ENCODE measurements at places on chromosomes 13 and 19.

DNA sequence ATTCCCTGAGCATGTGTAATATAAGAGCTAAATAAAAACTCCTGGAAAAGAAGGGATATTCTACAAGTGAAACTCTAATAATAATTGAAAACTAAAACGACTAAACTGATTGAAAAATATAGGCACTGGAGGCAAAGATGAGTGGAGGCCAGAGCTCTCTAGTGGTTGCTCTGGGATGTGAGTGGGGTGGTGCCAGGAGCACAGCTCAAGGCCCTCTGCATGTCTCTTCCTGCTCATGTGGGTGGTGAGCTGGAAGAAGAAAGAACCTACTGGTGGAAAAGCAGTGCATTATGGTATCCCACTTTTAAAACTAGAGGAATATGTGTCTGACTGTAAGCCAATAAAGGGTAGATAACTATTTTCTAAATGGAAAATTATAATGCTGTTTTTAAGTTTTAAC is 15.8 kb upstream of the ARHGEF7 start:
- no peak for DNase-seq

- DNase-seq = no peak
These were observed 680 bp downstream of the LIG4 start for GRCh38 chr13:108214441-108215271.

GRCh38 chr19:48448563-48448962 is 2.8 kb downstream of the GRWD1 start:
- no peak for DNase-seq

DNA sequence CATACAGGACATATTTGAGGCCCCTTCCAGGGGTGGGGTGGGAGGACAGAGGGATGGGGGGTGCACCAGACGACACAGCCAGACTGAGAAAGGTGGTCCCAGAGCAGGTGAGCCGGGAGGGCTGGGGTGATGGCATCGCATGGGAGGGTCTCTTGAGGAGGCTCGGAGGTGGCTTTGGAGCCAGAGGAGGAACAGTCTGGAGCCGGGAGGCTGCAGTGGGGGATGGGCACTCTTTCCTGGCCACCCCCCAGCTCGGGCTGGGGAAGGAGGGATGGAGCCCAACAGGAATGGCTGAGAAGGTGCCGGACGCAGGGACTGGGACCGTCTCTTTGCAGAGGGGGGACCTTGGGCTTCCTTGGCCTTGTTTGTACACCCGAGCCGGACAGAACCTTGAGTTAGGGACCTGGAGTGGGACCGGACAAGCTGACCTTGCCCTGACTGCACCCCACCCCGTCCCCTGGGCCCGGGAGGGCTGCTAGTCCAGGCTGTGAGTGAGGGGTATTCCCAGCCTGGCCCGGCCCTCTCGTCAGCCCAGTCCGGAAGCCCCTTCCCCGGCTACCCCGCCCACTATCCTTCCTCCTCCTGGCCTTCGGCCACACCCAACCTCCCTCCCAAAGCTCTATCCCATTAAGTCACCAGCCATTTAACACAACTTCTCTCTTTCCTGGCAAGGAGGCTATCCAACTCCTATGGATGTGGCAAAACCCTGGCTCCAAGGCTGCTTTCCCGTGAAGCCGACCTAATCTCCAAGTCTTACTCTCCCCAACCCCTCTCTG is 816 bp upstream of the TBXA2R start:
- DNase-seq = no peak

DNA sequence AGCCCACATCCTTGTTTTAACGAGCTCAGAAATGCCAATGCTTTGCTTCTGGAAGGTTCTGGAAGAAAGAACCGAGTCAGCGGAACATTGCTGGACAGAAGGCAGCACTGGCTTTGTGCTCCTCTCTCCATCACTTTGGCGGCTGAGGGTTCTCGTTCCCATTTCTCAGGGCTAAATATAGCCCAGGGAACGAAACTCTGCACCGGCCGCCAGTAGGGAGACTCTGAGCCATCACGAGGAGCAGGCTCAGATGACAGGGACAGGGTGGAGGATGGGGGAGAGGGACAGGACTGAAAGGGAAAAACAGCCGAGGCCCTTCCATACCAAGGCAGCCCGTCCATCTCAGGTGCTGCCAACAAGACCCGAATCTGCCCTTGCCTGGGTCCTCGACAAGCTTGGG is 166.4 kb downstream of the CACNA1A start:
- no peak for DNase-seq

- DNase-seq = no peak
These were observed 14.0 kb downstream of the IRGC start for GRCh38 chr19:43729919-43730318.

DNA sequence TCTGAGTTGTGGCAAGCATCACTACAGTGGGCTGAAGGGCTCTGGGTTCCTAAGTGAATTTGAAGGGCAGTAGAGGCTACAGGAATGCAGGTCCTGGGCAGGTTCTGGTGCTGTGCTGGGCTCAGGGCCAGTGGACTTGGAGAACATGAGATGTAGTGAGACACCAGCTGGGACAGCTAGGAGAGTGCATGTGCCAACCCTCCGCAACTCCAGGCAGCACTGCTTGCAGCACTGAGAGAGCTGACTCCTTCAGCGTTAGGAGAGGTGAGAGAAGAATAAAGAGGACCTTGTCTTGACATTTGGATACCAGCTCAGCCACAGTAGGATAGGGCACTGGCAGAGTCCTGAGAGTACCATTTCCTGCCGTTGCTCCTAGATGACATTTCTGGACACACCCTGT is 739.9 kb upstream of the PRR20A start:
- no peak for DNase-seq

- no peak for DNase-seq
These were observed 55.1 kb downstream of the DIAPH3 start for GRCh38 chr13:60108589-60108988.

DNA sequence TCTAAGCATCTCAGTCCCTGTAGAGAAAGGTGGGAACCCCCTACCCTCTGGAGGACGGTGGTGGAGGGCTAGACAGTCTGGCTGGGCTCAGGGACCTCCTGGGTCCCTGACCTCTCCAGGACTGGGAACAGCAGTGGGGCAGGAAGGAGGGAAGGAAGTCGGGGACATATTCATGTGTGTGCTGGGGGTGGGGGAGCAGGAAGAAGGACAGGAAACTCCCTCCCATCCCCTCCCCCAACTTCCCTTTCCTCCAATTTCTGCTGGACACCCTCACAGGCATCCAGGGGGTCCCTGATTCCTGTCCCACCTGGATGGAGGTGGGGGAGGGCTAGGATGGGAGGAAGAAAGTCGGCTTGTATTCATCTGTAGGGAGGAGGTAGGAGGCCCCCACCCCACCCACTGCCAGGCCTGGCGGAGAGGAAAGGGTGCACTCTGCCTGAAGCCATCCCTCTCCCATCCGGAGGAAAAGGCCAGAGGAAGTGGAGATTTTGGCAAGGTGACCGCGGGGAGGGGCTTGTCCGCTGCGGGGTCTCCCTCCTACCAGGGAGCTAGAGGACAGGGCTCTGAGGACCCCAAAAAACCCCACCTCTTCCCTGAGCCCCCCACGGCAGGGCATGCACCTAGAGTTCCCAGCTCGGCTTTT is 2.3 kb downstream of the NOVA2 start:
- no peak for DNase-seq

- DNase-seq = no peak
These were observed 242.6 kb upstream of the RFC3 start for GRCh38 chr13:33575378-33575777.

- no peak for DNase-seq
These were observed 552.5 kb downstream of the TBC1D4 start for GRCh38 chr13:74929436-74929835.

GRCh38 chr13:53398051-53398450 is 369.4 kb downstream of the OLFM4 start:
- no peak for DNase-seq

GRCh38 chr13:43295321-43295720 is 271.9 kb downstream of the DNAJC15 start:
- DNase-seq = no peak

DNA sequence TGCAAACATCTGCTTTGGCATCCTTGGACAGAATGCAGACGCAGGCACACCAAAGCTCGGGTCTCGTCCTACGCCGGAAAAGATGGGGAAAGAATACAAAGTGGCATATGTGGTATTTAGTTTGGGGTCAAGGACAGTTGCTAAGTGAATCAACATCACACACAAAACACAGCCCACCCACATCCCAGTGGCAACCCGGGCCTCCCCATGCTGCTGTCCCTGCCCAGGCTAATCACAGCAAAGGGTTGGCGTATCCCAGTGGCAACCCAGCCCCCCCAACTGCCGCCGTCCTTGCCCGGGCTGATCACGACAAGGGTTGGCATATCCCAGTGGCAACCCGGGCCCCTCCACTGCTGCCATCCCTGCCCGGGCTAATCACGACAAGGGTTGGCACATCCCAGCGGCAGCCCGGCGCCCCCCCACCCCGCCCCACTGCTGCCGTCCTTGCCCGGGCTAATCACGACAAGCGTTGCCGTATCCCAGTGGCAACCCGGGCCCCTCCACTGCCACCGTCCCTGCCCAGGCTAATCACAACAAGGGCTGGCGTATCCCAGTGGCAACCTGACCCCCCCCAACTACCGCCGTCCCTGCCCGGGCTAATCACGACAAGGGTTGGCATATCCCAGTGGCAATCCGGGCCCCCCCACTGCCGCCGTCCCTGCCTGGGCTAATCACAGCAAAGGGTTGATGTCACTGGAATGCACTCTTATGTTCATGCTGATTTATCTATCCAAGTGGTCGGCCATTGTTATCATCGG is 167.8 kb upstream of the SOX1 start:
- no peak for DNase-seq

- DNase-seq = no peak
These were observed 36.6 kb downstream of the SERTM1 start for GRCh38 chr13:36710396-36710795.

- DNase-seq = no peak
These were observed 5.6 kb downstream of the MAN2B1 start for GRCh38 chr19:12660980-12661379.

DNA sequence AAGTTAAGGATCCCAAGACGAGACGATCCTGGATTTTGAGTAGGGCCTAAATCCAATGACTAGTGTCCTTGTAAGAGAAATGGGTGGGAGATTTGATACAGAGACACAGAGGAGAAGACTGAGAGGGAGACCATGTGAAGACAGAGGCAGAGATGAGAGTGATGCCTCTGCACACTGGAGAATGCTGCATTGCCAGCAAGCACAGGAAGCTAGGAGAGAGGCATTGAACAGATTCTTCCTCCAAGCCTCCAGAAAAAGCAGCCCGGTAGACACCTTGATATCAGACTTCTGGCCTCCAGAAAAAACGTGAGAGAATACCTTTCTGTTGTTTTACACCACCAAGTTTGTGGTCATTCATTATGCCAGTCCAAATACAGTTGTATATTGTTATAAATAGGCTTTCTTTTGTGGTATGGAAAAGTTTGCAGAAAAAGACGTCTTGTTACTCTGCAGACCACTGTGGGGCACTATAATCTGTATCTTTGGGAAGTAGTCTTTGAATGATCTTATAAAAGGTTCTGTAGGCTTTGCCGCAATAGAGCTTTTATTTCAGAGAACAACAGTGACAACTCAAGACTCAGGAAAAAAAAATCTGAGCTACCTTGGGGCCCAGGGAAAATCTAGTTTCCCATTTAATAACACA is 17.9 kb upstream of the RFC3 start:
- no peak for DNase-seq

GRCh38 chr13:41666644-41667043 is 209.3 kb downstream of the RGCC start:
- DNase-seq = no peak

DNA sequence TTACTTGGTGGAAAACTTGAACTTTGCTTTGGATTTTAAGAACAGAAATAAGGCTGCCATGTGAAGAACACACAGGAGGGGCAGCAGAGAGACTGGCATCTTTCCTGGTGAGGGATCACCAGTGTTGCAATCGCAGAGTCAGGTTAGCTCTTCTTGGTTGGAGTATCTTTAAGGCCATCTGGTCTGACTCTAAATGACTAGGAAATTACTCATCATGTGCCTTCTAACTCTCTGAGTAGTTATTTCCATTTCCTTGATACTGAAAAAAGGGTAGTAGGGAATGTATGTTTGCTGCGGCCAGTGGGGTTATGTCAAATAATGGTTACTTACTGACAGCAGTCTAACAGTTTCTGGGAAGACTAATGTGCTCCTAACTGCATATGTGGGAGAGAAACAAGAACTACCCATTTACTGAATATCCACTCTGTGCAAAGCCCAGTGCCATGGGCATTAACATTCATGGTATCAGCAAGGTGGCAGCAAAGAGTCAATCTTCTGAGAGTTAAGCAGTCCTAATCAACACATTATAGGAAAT is 122.1 kb downstream of the COG6 start:
- no peak for DNase-seq

DNA sequence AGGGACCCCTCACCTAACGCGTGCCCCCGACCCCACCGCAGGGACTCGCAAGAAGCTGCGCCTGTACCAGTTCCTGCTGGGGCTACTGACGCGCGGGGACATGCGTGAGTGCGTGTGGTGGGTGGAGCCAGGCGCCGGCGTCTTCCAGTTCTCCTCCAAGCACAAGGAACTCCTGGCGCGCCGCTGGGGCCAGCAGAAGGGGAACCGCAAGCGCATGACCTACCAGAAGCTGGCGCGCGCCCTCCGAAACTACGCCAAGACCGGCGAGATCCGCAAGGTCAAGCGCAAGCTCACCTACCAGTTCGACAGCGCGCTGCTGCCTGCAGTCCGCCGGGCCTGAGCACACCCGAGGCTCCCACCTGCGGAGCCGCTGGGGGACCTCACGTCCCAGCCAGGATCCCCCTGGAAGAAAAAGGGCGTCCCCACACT is 4.7 kb upstream of the MYBPC2 start:
- no peak for DNase-seq

DNA sequence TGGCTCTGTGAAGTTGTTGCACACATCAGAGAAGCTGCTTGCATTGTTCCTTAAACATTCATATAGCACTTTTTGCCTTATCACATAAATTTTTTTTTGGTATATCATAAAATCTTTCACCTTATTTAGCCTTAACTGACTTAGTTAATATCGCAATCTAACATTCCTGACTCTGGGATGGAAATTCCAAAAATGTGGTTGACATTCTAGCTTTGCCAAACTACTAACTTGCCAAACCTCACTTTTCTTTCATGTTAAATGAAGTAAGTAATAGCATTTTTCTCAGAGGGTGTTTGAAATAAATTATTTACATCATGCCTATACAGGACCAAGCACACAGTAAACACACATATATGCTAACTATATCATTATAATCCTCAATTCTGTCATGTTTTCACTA is 736.9 kb upstream of the PCDH9 start:
- DNase-seq = no peak

GRCh38 chr13:111337741-111338140 is 17.3 kb downstream of the TEX29 start:
- no peak for DNase-seq
